PC-9 (cell line): ENCODE measurements at places on chromosomes 11 and 22. TPM values are rescaled to one million over a fixed set of nuclear protein-coding genes. Genes with fewer than 3 reads are reported as not detected.

DNA sequence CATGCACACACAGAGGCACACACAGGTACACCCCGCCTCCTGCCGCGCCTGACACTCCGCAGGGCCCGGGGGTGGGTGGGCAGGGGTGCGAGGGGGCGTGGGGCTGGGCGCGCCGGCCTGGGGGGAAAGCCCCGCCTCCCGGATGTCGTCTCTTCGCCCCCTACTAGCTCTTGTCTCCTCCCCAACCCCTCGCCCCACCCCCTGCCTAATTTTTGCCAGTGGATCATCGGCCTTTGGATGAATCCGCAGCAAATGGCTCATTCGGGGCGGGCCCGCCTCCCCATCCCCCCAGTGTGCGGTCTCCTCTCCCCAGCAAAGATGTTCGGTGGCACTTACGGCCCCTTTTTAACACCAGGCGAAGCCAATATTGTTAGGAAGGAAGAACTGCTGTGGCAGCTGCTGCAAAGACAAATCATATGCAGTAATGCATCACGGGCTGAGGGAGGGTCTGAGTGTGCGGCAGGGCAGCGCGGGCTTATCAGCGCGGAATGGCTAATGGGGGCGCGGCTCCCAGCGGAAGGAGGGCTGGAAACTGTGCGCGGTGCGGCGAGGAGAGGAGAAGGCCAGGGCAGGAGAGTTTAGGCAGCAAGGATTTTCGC, 13.4 kb upstream of the NECTIN1 start:
- no peak overlapping the region for H3K27ac ChIP-seq
- H3K27me3 ChIP-seq: peaks cover 63% of the 10 kb centered on the region
- H3K36me3 ChIP-seq: no peaks in the 10 kb centered on the region
- DNase-seq: no peak
- no peak overlapping the region for H3K4me3 ChIP-seq

- H3K4me3 ChIP-seq: no peak overlapping the region
- DNase-seq: no peak
- no peaks in the 10 kb centered on the region for H3K4me1 ChIP-seq
- no peaks in the 10 kb centered on the region for H3K27me3 ChIP-seq
Measured at GRCh38 chr22:27596133-27596870, 205.3 kb downstream of the MN1 start.

GRCh38 chr22:28771195-28771791, 1.2 kb upstream of the CCDC117 start:
- 0 out of 2 replicates have a peak, but pooled peaks cover 8% of the 10 kb centered on the region for H3K4me1 ChIP-seq
- no peak overlapping the region for H3K27ac ChIP-seq
- no peak overlapping the region for H3K4me3 ChIP-seq
- H3K27me3 ChIP-seq: no peaks in the 10 kb centered on the region
- DNase-seq: no peak

DNA sequence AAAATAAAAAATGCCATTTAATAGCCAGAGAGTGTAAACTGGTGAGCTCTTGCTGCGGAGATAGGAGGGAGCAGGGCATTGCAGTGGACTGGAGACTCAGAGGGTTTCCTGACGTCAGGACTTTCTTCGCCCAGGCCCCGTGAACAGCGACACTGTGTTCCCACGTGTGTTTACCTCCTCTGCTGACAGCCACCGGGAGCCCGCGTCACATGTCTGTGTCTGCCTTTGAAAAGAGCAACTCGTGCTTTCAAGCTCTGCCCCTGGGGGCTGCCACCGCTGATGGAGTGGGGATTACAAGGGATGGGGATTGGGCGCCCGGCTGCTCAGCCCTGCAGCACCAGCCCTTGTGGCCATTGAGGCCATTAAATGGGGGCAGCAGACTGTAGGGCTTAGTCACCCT, 3.3 kb downstream of the TANGO2 start:
- no peak for DNase-seq
- no peak overlapping the region for H3K4me3 ChIP-seq
- H3K27me3 ChIP-seq: no peaks in the 10 kb centered on the region

- H3K4me1 ChIP-seq: peaks cover 11% of the 10 kb centered on the region; the same call in 1 of the 2 replicates
- H3K27ac ChIP-seq: peak within 1 kb of the TSS; percentile 47; the same call in 1 of the 2 replicates
- H3K27me3 ChIP-seq: peaks cover 4% of the 10 kb centered on the region; the same call in 1 of the 2 replicates
- peaks cover 3% of the 10 kb centered on the region; the same call in 1 of the 2 replicates for H3K36me3 ChIP-seq
- H3K4me3 ChIP-seq: peak within 1 kb of the TSS; percentile 79
Measured at GRCh38 chr11:113773416-113774173, at the start of gene ZW10. Gene ZW10 (minus strand): TSS chr11:113773692. CDS start chr11:113773666, 26 bp downstream.

- H3K27ac ChIP-seq: no peak overlapping the region
- no peaks in the 10 kb centered on the region for H3K27me3 ChIP-seq
- DNase-seq: no peak
- no peak overlapping the region for H3K4me3 ChIP-seq
- no peaks in the 10 kb centered on the region for H3K36me3 ChIP-seq
Measured at GRCh38 chr11:33959855-33960400, 68.1 kb upstream of the LMO2 start.

- no peaks in the 10 kb centered on the region for H3K27me3 ChIP-seq
- peak; percentile 73 for DNase-seq
- peaks cover 11% of the 10 kb centered on the region for H3K36me3 ChIP-seq
- peak overlapping the region; percentile 82 for H3K4me3 ChIP-seq
Measured at GRCh38 chr22:50270666-50271394, 650 bp upstream of the MAPK11 start.

DNA sequence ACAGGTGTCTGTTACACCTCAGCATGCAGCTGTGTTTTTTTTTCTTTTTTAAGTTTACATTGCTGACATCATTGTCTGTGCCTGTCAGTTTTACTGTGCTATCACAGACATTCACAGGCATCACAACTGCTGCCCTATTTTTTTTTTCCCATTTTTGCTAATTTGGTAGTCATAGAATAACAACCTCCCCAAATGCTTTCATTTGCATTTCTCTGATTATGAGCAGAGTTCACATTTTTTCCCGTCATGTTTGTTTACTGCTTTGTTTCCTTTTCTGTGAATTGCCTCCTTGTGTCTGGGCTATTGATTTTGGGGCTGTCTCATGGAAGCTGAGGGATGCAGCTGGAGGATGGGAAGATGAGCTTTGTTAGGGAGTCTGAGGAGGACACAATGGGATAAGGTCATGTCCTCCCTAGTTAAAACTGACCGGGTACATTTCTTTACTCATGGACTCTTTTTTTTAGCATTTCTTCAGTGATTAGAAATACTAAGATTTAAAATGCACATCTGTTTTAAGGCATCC, 155.1 kb downstream of the LDLRAD3 start:
- no peak overlapping the region for H3K27ac ChIP-seq
- no peak for DNase-seq
- H3K27me3 ChIP-seq: no peaks in the 10 kb centered on the region
- no peak overlapping the region for H3K4me3 ChIP-seq
- H3K36me3 ChIP-seq: 0 out of 2 replicates have a peak, but pooled peaks cover 17% of the 10 kb centered on the region
- no peaks in the 10 kb centered on the region for H3K4me1 ChIP-seq

DNA sequence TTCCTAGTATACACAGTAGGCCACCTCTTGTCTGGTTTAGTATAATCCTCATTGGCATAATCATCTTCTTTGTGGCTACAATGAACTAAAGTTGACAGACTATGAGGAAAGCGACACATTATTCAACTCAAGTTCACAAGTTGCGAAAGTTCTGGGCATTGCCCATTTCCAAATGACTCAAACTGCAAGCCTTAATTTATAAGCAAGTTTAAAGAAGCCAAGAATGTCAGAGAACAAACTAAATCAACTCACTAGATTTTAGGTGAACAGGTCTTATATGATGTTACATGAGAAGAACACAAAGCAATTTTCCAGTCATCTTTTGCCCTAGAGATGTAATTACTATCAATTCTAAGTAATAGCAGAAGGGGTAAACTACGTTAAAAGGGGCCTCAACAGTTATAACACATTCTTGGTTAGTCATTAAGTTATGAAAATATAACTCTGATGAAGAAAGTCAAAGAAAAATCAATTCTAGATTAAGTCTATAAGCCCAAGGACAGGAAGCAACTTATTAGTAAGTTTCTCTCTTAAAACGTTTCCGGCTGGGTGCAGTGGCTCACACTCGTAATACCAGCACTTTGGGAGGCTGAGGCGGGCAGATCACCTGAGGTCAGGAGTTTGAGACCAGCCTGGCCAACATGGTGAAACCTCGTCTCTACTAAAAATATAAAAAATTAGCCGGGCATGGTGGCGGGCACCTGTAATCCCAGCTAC, 21.5 kb downstream of the PICALM start:
- peaks cover 34% of the 10 kb centered on the region for H3K4me1 ChIP-seq
- peak; percentile 82 for DNase-seq
- H3K27ac ChIP-seq: peak overlapping the region; percentile 28
- H3K36me3 ChIP-seq: 0 out of 2 replicates have a peak, but pooled peaks cover 5% of the 10 kb centered on the region
- H3K4me3 ChIP-seq: no peak overlapping the region
- H3K27me3 ChIP-seq: no peaks in the 10 kb centered on the region

GRCh38 chr22:38732251-38732815, 23.5 kb downstream of the SUN2 start:
- peaks cover 46% of the 10 kb centered on the region for H3K36me3 ChIP-seq
- H3K27me3 ChIP-seq: no peaks in the 10 kb centered on the region
- H3K4me1 ChIP-seq: peaks cover 7% of the 10 kb centered on the region; the same call in 1 of the 2 replicates
- DNase-seq: no peak
- no peak overlapping the region for H3K4me3 ChIP-seq
- H3K27ac ChIP-seq: no peak overlapping the region

DNA sequence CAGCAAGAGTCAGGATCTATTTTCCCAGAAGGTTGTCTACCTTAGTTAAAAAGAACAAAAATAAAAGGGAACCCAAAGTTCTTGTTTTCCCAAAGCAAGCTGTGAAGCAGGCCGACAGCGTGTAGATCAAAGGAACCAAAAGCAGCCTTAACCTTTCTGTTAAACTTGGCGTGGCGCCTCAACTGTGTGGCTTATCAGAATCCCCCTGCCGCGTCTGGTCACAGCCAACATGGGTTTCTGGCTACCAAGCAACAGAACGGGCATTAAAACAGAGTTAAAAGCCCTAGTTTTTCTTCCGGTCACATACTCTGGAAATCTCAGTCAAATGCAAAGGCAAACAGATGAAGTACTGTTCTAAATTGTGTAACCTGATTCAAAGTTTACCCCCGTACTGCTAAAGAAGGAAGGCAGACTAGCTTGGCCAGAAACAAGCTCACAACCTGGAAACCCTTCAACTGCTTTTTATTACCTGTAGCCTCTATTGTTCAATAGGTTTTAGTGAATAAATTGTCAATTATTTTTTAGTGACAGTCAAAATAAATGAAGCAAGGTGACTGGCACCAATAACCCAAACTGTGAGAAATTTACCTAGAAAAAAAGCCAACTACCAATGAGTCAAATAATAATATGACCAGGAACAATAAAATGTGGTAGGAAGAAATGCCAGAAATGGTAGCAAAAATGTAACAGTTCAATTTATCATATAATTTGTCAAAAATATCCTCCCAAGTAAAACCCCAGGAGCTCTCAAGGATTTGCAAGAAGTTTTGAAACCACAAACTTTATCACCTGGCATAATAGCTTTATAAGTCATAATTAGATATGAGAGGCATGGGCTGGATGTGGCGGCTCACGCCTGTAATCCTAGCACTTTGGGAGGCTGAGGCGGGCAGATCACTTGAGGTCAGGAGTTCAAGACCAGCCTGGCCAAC, 21.4 kb downstream of the CHKA start:
- peak overlapping the region; percentile 39 for H3K27ac ChIP-seq
- peaks cover 13% of the 10 kb centered on the region; the same call in 1 of the 2 replicates for H3K36me3 ChIP-seq
- peaks cover 18% of the 10 kb centered on the region for H3K4me1 ChIP-seq
- no peak for DNase-seq
- H3K4me3 ChIP-seq: no peak overlapping the region

DNA sequence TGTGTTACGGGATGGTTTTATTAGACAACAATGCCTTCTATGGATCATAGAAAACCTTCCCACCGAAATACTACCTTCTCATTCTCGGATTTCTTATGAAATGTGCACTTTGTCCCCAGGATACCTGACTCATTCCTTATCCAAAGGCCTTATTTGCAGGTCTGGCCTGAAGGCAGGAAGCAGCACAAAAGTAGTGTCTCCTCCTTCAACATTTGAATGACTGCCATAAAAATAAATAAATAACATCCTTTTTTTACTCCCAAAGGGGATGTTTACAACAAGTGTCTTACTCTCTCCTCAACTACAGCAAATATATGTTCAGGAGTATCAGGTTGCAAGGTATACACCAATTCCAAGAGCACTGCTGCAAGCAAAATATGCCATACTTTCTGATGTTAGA, 41.6 kb upstream of the PAK1 start:
- peaks cover 26% of the 10 kb centered on the region for H3K4me1 ChIP-seq
- peak overlapping the region; percentile 14 for H3K27ac ChIP-seq
- peak; percentile 93 for DNase-seq
- no peaks in the 10 kb centered on the region for H3K36me3 ChIP-seq
- H3K4me3 ChIP-seq: peak overlapping the region; percentile 1; the same call in 1 of the 2 replicates
- peaks cover 13% of the 10 kb centered on the region; the same call in 1 of the 2 replicates for H3K27me3 ChIP-seq

DNA sequence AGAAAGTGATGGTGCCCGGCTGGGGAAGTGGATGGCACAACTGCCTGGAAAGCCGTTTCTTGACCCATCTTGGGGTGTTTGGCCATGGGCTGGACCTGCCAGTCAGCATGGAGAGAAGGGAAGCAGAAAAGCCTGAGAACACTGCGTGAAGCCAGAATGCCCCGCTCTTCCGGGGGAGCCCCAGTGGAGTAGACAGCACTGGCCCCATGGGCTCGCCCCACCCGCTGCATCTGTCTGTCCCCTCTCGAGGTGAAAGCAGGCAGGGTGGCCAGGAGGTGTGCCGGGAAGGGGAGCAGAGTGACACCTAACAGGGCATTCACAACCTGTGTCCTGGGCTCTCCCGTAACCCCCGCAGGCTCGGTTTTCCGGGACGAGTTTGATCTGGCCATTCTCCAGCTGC, 57.1 kb upstream of the TBCEL start:
- DNase-seq: no peak
- H3K36me3 ChIP-seq: no peaks in the 10 kb centered on the region
- H3K27ac ChIP-seq: no peak overlapping the region
- H3K4me1 ChIP-seq: no peaks in the 10 kb centered on the region
- H3K27me3 ChIP-seq: peaks cover 98% of the 10 kb centered on the region

GRCh38 chr11:551596-551995, 8.9 kb downstream of the LMNTD2 start:
- no peaks in the 10 kb centered on the region for H3K27me3 ChIP-seq
- DNase-seq: no peak
- H3K4me1 ChIP-seq: no peaks in the 10 kb centered on the region

- H3K27me3 ChIP-seq: no peaks in the 10 kb centered on the region
- H3K27ac ChIP-seq: no peak overlapping the region
- no peak for DNase-seq
- peaks cover 18% of the 10 kb centered on the region for H3K4me1 ChIP-seq
- 0 out of 2 replicates have a peak, but pooled peaks cover 6% of the 10 kb centered on the region for H3K36me3 ChIP-seq
Measured at GRCh38 chr11:69131121-69131566, 24.6 kb upstream of the SMIM38 start.

ZFTA gene
- 16.6 and 19.3 TPM in 2 replicates for total RNA-seq

NRXN2 gene
- total RNA-seq: 0.10 TPM in 1 of 2 replicates, not detected in the other

TMPRSS13 gene
- total RNA-seq: 18.5 and 21.7 TPM in 2 replicates

CFAP300 gene
- total RNA-seq: 1.9 and 2.2 TPM in 2 replicates

IGLL5 gene
- not detected in 2 replicates for total RNA-seq
